Neural crest cell (in vitro differentiated cells): ENCODE measurements at places on chromosomes 13 and 19. TPM values are rescaled to one million over a fixed set of nuclear protein-coding genes. Genes with fewer than 3 reads are reported as not detected.

GRCh38 chr13:75995966-75996365 lies 359.8 kb downstream of the LMO7 start:
- DNase-seq = no peak

CERS1 gene
- 27.7 and 29.8 TPM in 2 replicates for total RNA-seq

DNA sequence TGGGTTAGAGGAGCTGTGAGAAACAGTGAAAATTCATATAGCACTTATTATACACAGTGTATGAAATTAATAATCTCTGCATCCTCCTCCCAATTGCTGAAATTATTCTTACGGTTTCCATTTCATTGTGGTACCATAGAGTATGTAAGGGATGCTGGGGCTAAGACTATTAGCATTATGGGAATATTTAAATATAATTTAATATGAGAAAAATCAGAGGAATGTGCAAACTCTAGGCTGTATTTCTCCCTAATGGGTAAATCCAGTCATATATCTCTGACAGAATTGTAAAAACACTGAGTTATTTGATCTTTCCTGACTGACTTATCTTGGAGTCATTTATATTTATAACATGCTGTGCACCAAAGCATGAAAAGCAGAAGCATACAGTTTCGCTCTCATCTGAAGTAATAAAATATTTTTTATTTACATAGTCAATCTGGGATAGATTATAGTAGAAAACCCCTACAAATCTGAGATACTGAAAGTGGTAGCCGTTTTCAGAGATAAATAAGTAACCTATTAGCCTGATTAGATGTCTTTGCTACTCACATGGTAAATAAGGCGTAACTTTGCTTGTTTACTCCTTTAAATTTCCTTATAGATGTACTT lies 34.9 kb downstream of the LRCH1 start:
- no peak for DNase-seq

DNA sequence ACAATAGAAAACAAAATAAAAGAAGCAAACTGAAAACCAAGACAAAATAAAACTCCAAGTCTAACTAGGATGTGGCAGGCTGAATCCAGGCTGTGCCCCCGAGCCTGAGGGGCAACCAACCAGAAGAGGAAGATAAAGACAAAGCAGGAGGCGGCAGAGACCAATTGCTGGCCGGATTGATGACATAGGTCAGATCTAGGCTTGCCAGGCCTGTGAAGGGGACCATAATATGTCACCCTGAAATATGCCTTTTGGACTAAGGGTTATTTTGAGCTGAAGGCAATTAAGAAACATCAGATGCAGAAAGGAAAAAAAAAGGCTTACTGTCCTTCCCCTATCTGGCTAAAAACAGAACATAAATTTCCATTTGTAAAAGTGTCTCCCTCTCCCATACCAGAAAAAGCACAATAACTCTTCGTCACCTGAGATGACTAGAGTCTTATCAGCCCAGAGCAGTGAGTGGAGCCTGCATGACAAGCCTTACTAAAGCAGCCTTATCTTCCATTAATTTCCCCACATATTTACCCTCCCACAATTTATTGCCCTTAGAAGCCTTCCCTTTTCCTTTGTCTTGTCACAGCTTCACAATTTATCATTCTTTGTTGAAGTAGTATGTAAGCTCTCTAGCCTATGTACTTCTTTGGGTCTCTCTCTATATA lies 22.8 kb downstream of the ATP8A2 start:
- DNase-seq = no peak

DNA sequence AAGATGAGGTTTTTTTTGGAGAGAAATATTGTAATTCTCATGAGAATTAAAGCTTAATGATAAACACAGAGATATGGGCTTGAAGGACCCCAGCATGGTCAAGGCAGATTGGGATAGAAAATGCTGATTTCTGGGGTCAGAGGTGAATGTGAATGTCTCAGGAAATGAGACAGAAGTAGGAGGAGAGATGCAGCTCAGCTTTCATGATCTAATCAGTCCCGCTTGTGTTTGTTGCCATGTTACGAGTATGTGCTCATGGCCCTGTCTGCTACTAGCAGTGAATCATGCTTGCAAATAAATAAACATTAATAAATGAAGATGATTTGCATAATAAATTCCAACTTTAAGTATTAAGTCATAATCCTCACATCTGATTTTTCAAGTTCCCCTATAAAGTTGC lies 23.0 kb upstream of the NDFIP2 start:
- DNase-seq = no peak
